ENCODE measurements at places on chromosomes 4 and X.

DNA sequence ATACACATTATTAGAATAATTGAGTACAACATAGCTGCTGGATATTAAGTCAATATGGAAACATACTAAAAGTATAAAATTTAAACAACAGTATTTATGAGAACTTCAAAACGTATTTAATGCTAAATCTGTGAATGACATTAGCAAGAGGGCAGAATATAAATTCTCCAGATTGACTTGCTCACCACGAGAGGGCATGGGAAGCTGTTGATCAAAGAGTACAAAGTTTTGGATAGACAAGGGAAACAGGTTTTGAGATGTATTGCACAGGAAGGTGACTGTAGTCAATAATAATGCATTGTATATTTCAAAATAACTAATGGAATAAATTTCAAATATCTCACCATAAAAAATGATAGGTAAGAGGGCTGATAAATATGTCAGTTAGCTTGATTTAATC is 768.2 kb downstream of the CENPC start:
- no peak for DNase-seq

DNA sequence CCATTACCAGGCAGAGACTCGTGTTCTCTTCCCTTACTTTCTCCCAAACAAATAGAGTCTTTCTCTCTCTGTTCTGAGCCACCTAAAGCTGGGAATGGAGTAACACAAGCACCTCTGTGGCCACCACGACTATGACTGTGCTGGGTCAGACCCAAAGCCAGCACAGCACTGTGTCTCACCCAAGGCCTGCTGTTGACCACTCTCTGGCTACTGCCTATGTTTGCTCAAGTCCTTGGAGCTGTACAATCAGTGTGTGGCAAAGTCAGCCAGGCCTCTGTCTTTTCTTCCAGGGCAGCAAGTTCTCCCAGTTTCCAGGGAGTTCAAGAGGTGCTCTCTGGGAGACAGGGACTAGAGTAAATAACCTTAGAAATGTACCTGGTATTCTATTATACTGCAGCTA is 239.4 kb downstream of the FAM47A start:
- DNase-seq: no peak

DNA sequence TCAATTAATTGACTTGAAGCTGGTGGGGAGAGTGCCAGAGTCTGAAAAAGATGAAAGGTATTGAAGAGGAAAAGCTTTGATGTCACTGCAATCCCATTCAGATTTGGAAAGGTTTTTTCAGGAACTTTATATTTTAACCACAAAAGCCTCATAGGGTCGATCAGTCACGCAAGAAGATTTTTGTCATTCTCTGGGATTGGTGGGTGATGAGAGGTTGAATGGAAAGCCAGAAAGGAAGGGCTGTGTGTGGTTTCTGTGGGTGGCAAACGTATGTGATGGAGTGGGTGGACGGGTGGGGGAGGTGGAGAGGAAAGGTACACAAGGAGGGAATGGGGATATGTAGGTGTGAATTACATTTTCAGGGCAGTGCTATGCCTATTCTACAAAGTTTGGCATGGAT is 173.8 kb upstream of the SCML1 start:
- DNase-seq: no peak

DNA sequence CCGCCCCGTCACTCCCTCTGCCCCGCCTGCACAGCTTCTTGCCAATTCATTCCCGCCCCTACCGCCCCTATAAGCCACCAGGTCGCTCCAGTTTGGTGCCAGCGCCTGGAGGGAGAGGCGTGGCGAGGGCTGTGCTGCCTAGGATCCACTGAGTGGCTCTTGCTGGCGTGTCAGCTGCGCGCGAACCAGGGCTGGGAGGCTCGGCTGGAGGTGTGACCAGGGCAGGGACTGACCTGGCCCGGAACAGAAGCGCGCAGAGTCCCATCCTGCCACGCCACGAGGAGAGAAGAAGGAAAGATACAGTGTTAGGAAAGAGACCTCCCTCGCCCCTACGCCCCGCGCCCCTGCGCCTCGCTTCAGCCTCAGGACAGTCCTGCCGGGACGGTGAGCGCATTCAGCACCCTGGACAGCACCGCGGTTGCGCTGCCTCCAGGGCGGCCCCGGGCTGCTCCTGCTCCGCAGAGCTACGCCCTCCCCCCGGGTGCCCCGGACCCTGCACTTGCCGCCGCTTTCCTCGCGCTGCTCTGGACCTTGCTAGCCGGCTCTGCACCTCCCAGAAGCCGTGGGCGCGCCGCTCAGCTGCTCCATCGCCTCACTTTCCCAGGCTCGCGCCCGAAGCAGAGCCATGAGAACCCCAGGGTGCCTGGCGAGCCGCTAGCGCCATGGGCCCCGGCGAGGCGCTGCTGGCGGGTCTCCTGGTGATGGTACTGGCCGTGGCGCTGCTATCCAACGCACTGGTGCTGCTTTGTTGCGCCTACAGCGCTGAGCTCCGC is at the start of gene GPR78:
Gene GPR78 (plus strand): TSS at position 72 of the 773 bp plus-strand sequence. CDS start 591 bp downstream, at position 663.
- peak; percentile 94 for DNase-seq

- DNase-seq: no peak
These were observed 837 bp downstream of the NAT8L start for GRCh38 chr4:2059726-2060602.

DNA sequence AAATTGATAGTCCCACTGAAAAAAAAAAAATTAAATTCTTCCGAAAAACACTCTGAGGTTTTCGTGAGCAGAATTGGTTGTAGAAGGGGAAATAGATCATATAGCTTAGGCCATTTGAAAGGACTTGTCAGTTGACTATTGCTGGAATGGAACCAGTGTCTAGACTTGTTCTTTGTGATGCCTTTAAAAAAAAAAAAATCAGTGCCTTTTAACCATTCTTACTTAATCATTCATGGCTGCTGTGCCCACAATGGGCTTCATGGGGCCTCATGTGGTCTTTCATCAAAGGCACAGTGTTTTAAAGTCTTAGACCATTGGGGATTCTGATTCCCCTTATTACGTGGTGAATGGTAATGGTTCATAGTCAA is 139.3 kb downstream of the AFF1 start:
- DNase-seq: no peak

GRCh38 chrX:123188081-123188480 is 4.0 kb downstream of the GRIA3 start:
- DNase-seq: no peak

- no peak for DNase-seq
These were observed 5.5 kb downstream of the MPP1 start for GRCh38 chrX:154799556-154800348.

- no peak for DNase-seq
These were observed 61.8 kb upstream of the KLHL13 start for GRCh38 chrX:118178450-118178849.

Measured in progenitor cell of endocrine pancreas (in vitro differentiated cells).